Gastroesophageal sphincter (tissue), 4 donors: ENCODE measurements at places on chromosomes 16 and 17.

- ATAC-seq = no peak
Observed at GRCh38 chr17:72234985-72235384, 114.2 kb downstream of the SOX9 start.

DNA sequence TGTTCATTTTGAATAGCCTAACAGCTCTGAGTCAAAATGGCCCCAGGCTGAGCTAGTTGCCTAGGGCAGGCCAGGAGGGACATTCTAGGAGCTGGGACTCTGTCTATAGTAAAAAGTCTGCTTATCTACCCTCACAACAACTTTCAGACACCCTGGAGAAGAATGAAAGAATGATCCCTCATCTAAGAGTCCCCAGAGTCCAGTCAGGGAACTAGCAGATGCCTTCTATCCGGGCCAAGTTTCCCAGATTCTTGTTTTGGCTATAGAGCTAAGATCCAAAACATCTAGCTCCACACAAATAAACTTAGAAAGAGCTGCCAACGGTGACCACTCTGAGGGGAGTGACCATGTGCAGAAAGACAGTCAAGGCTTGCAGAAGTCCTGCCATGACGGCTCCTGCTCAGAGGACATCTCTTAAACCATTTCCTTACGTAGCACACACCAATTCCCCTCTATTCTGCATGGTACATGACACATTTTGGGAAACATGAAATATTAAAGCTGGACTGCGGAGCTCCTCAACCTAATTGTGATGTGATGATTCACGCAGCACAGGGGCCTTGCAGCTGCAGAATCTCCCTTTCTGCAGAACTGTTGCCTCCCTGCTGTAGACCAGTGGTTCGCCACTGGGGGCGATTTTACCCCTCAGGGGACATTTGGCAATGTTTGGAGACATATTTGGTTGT lies 24.2 kb downstream of the FAM20A start:
- peak; percentile 82 for ATAC-seq

DNA sequence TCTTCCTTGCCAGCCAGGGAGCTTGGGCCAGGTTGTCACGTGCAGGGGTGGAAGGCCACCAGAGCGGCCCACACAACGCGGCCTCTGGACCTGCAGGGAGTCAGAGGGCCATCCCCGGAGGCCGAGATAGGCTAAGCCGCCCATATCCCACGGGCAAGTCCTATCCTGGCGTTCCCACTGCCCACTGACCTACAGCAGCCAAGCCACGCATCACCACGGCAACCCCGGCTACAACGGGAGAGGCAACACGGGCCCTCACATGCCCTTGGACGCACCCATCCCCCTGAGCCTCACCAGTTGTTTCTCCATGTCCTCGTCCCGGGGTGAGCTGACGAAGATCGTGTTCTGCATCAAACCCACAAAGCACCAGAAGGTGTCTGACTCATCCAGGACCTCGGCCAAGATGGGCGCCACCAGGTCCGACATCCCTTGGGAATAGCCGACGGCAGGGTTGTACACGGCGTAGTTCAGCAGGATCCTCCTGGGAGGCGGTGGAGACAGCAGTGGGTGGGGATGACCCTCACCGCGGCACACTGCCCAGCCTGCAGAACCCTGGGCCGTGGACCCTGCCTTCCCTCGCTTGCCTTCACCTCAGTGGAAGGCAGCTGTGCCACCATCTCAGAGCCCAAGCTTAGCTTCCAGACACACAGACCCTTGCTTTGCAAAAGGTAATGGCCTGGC lies 88.2 kb downstream of the TBC1D16 start:
- ATAC-seq = no peak

DNA sequence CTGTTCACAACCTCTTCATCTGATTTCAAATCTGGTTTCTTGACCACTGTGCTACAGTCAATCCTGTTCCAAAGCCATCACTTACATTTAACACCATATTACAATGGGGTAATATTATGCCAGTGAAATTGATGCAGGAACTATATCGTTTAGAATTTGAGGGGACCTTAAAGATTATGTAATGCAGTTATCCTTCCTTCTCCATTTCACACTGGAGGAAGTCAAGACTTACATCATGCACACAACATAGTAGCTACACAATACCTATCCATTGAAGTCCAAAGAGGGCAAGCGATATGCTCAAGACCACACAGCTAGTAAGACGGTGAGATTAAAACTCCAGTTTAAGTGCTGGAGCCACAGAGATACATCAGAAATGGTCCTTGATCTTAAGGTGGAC lies 16.8 kb downstream of the NOG start:
- no peak for ATAC-seq

DNA sequence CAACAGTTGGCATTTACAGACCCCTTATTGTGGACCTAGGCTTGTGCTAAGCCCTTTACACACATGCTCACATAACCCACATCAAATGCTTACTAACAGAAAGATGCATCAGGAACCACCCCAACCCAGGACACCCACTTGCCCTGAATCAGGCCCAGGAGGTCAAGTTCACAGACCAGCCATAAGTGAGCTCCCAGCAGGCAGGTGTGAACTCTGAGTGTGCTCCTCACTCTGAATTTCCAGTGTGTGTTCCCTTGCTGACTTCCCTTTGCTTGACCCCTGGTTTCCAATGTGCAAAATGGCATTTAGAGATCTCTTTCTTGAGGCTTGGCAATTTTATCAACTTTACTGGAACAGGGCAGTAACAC lies 87.0 kb downstream of the BMERB1 start:
- ATAC-seq = peak; percentile 2

DNA sequence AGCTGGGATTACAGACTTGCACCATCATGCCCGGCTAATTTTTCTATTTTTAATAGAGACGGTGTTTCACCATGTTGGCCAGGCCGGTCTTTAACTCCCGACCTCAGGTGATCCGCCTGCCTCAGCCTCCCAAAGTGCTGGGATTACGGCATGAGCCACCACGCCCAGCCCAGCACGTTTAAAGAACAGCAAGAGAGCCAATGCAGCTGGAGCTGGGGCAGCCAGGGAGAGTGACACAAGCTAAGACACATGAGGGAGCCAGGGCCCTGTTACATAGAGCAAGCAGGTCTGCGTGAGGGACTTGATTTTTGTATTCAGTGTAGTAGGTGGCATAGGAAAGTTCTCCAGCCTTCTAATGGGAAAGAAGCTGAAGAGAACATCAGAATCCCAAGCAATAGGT lies 21.7 kb upstream of the GOSR2 start:
- ATAC-seq = no peak

DNA sequence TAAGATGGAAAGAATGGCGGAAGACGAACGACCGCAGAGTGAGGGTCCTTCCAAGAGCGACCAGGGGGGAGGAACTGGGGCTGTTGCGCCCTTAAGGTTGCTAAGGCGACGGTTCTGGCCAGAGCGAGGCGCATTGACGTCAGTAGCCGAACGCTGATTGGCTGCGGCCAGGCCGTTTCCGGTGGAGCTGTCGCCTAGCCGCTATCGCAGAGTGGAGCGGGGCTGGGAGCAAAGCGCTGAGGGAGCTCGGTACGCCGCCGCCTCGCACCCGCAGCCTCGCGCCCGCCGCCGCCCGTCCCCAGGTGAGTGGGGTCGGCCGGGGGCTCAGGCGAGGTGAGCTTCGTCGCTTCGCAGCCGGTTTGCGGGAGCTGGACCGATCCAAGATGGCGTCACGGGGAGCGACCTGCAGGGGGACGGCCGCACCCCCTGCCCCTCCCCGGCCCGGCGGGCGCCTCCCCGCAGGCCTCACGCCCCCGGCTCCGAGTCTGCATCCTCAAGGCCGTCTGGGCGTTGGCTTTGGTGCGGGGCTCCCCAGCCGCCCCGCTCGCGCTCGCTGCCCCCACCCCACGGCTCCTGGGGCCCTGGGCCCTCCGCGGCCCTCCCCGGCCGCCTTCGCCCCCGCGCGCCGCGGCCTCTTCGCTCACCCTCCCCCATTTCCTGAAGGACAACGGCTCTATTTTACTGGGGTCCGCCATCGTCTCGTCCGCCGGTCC lies at the start of gene PRKAR1A:
Gene PRKAR1A, plus strand, starts transcription at position 184 of the 713 bp plus-strand sequence. CDS start 2,970 bp downstream, outside the sequence.
- ATAC-seq = peak; percentile 95

DNA sequence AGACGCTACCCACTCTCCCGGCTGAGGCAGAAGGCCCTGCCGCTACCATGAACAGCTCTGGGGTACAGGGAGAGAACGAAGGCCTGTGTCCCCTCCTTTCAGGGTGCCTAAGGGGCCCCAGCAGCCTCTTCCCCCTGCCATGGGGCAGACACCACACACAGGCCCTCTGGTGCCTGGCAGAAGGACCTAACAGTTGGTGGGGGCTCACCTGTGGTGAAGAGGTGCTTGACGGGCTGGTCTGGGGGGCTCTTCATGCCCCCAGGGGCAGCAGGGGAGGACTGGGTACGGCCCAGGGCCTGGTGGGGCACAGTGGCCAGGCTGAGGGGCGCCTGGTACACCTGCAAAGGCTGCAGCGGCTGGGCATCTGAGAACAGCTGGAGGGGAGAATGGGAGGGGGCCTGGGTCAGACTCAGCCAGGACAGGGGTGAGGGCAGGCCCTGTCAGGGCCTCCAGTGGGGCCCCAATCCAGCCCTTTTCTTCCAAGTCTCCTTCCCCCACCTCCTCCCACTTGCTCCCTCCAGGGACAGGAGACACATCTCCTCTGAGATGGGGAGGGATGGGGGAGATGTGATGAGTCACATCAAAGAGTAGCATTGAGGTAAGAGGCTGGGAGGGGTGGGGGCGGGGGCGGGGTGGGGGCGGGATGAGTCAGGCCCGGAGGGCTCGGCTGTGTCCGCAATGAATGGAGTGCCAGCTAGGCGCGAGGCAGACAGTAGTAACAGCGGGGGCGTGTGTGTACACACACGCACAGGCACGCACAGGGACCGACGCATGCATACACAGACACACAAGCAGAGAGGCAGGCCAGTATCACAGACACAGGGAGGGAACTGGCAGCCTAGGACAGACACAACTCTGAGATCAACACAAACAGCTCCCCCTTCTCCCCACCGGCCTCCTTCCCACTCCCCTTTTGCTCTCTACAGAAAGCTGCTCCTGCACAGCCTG lies 16.1 kb downstream of the G6PC3 start:
- peak; percentile 75 for ATAC-seq

DNA sequence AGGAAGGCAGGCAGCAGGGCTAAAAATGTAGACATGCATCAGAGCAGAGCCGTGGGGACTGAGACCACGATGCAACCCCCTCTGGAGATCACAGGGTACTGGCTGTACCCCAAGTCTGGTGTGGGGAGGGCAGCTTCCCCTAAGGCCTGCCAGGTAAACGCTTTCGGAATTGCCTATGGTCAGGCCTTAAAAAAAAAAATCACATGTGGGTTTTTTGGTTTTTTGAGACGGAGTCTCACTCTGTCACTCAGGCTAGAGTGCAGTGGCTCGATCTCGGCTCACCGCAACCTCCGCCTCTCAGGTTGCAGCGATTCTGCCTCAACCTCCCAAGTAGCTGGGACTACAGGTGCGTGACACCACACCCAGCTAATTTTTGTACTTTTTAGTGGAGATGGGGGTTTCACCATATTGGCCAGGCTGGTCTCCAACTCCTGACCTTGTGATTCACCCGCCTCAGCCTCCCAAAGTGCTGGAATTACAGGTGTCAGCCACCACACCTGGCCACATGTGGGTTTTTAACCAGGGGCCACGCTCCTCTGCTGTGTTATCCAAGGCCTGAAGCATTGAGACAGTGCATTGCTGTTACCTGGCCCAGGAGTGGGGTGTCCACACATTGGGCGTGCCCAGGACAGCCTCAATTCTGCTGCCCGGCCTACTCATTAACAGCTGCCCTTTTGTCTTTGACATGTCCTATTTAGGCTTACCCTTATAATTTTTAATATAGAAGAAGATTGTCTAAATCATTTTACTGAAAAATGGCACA lies 50.4 kb downstream of the LITAF start:
- ATAC-seq = no peak

GRCh38 chr16:84143784-84144199 lies 1.2 kb downstream of the HSDL1 start:
- no peak for ATAC-seq

DNA sequence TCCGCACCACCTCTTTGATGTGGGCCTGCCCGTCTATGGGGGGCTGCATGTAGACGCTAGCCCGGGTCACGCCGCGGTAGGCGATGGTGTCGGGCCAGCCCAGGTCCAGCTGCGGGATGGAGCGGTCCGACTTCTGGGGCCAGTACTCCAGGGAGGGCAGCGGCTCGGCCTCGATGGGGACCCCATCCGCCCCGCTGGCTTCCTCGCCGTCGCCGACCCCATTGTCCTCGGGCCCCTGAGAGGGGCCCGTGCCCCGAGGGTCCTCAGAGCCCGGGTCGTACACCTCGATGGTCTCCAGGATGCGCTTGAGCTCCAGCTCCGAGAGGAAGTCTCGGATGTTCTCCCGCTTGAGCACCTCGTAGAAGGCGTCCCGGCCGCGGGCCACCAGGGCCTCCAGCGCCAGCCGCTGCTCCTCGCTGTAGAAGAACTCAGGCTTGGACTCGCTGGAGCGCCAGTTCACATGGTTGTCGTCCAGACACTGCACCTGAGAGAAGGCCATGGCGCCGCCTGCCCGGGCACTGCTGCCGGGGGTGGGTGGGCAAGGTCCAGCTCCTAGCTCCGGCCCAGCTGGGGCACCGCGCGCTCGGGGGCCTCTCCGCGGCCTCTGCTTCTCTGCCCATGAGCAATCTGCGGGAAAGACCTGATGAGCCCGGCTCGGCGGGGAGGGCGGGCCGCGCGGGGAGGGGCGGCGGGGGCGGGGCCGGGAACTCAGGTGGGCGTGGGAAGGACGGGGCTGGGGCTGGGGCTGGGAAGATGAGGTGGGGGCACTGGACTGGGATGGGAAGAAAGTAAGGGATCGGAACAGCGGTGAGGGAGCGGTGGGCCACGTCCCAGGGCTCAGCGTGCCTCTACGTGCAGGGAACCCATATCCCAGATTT lies 782 bp downstream of the FAM83G start:
- peak; percentile 22 for ATAC-seq

- peak; percentile 54 for ATAC-seq
Observed at GRCh38 chr16:391885-392335, 5.1 kb upstream of the NME4 start.

- ATAC-seq = no peak
Observed at GRCh38 chr16:48613061-48613957, 3.3 kb upstream of the N4BP1 start.

DNA sequence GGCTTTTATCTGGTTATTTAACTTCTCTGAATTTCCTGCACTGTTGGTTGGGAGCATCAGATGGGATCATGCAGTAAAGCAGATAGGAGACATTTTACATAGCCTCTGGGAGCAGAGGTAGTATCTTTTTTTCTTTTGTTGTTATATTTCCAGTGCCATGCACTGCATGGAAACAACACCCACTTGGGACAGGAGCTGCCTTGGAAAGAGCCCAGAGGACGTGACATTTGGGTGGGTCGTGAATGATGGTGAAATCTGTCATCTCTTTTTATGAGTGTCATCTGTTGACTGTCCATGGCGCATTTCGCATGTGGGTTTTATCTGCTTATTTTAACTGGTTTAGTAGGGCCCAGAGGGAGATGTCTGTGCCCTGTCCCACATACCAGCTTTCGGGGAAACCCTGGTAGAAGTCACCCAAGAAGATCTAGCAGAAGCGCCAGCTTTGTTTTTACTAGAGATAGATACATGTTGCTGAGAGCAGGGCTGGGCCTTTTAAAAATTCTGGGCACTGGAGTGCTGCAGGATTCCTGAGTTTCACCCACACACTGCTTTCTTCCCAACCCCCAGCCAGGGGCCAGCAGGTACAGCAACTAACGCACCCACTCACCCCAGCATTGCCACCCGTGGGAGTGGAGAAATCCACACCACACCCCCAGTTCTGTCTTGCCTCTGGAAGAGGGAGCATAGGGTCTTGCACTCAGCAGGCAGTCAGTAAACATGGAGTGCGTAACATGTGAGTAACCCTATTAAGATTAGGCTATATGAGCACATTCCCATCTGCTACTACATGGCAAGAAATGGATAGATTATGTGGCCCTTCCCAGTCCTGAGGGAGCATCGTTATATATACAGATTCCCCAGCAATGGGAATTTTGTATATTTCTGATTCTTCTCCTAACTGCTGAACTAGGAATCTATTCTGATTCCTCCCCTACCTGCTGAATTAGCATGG lies 8.4 kb upstream of the TERF2 start:
- ATAC-seq = no peak

- no peak for ATAC-seq
Observed at GRCh38 chr17:65433157-65433556, 128.3 kb downstream of the AXIN2 start.
